ENCODE measurements at places on chromosomes 3 and 15.

- no peak for DNase-seq
Measured at GRCh38 chr15:96348112-96349027, 17.9 kb downstream of the NR2F2 start.

DNA sequence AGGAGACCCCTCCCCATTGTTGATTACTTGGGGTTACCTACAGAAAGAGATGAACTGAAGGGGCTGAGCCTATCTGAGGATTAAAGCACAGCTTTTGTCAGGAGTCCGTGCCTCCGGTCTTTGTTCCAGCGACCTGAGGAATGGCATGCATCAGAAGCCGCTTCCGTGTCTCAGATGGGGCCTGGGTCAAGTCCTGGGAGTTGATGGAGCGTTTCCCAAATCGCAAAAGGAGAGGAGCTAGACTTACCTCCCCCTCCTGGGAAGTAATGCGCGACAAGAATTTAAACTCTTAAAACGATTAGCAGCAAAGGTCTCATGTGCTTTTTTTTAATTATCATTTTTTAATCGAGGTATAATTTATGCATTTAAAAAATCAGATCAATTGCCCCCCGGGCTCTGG is 983 bp upstream of the ALDH1A3 start:
- DNase-seq, result no peak

GRCh38 chr3:12476238-12476897 is 7.9 kb upstream of the TSEN2 start:
- peak; percentile 60 for DNase-seq

DNA sequence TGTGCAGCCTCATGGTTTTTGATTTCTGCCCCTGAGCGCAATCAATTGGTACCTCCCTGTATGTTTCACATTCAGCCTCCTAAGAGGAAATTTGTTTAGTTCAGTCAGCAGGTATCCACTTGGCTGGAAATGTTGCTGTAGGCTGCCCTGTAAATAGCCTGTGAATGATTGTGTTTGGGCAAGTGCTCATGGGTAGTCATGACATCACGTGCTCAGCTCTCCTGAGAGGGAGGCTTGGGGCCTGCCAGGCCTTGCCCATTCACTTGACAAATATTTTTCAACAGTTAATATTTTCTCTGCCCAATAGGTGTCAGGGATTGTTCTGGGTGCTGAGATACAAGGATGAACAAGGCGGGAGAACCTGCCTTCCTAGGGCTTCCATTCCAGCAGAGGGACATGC is 13.3 kb downstream of the HRH1 start:
- no peak for DNase-seq

- no peak for DNase-seq
Measured at GRCh38 chr3:161284989-161285388, 63.9 kb downstream of the NMD3 start.

DNA sequence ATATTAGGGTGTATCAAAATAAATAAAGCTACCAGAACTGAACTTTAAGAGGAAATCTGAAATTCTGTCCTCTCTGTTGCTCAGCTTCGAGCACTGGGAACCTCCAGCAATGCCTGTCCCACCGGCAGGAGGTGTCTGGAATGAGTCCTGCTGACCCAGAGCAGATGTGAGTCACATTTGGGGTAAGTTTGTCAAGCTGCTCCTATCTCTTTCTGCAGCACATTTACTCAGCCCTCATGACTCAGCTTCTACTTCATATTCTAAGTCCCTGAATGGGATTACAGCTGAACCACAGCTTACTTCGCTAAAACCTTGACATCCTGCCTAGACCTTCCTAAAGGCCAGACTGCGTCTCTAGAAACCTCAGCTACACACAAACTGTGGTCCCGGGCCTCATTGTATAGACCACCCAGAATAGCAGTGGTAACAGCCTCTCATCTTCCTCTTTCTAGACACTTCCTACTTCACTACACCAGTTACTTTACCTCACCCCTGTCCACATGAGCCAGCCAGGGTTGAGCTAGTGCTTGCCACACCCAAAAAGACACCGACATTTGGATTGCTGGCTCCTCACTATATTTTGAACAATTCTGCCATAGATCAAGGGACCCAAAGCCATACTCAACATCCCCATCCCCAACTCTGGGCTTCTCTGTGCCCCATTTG is 109.6 kb upstream of the TMCO5A start:
- DNase-seq, result peak; percentile 85

DNA sequence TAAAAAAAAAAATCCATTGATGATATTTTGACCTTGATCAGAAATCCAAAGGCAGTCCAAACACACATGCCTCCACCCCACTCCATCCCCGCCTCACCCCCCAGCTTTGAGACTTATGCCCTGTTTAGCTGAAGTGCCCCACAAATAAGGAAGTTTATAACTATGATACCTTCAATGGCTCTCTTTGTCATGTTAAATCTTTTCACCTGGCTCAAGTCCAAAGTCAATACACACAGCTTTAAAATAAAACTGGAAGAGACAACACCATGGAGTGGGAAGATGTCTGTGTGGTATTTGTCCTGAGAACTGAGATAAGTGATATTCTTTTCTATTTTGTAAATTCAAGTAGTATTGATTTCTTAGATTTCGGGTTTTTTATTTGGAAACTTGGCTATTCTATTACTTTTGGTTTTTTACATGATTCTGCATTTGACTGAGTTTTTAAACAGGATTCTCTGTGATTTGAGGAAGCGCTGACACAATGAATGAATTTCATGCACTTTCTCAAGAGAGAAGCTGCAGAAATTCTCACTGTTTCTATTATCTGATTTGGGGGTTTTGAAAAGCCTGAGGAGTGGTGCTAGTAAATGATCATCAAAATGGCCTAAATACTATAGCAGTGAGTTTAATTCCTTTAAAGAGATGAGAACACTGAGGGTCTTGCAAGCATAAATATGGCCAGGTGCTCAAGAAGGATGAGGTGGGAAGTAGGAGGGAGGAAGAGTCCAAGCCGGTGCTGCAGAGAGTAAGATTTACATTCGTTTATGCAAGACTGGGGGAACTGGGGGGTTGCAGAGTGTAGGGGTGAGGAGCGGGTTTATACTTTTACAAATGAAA is 5.2 kb downstream of the FOXB1 start:
- DNase-seq, result no peak

GRCh38 chr3:160402221-160403027 is 3.0 kb downstream of the SMC4 start:
- no peak for DNase-seq

DNA sequence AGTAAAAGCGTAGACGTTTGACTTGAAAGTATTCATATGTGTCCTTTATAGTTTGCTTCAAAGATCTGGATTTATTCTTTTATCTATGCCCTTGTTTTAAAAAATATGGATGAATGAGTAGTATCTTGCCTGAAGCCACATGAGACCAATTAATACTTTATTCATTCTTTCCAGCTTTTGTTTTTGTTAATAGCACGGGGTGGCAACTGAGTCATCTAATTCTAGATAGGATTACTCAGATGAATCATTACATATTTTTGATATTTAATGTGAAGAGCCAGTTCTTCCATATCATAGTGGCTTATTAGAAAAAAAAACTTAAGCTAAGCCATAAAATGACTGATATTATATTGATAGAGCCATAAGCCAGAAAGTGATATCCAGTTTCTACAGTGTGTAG is 121.9 kb downstream of the BBX start:
- DNase-seq, result peak; percentile 15

GRCh38 chr3:100941451-100941850 is 51.8 kb downstream of the ABI3BP start:
- DNase-seq, result no peak

DNA sequence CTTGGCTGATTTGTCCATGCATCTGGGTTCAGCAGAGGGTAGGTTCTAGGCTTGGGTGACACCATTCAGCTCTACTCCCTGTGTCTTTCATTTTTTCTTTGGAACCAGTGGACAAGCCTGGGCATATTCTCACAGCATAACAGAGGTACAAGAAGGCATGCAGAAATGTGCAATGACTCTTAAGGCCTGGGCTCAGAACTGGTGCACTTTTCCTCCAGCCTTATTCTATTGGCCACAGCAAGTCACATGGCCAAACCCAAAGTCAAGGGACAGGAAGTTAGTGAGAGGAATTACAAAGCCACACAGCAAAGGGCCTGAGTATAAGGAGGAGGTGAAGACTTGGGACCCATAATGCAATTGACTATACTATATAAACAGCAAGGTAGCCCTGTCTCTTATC is 200.9 kb upstream of the CTDSPL start:
- DNase-seq, result no peak

- DNase-seq, result no peak
Measured at GRCh38 chr3:186670155-186670554, 4.3 kb downstream of the HRG start.

DNA sequence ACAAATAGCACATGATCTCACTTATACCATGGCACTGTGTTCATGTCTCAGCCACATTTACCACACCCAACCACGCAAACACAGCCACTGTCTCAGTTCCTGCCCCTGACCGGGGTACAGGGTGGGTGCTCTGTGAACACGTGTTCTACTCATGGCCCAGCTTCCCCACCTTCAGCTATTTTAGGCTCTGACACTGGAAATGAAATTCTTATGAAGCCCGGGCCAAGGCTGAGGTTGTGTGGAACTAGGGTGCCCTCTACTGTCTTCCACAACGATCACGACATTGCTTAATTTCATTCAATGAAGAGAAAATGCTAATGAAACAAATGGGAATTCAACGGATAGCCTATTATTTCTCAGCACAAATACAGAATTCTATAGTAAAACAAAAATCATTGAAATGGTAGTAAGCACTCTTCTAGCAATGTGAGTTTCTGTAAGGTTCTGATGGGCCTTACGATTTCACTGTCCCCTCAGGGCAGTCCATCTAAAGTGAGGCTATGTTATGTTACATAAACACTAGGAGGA is 2.1 kb upstream of the GABRA5 start:
- peak; percentile 69 for DNase-seq

- peak; percentile 16 for DNase-seq
Measured at GRCh38 chr3:174498638-174499037, 360.5 kb upstream of the NAALADL2 start.

DNA sequence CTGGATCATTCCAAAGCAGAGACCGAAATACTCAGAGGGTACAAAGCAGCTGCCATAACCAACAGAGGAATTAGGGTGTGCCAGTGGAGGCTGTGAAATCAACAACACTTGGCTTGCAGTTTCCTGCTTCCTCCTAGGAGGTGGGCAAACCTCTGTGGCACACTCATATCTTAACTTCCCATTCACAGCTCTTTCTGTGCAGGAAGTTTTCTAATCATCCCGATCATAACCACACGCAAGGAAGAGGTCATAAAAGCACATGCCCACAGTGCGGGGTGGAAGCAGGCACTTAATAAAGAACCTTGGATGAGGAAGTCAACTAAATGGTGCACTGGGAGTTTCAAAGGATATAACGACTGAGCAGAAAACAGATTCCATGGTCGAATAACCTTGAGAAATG is 5.1 kb downstream of the SCAMP2 start:
- no peak for DNase-seq

- no peak for DNase-seq
Measured at GRCh38 chr3:194237110-194237509, 101.2 kb downstream of the HES1 start.

DNA sequence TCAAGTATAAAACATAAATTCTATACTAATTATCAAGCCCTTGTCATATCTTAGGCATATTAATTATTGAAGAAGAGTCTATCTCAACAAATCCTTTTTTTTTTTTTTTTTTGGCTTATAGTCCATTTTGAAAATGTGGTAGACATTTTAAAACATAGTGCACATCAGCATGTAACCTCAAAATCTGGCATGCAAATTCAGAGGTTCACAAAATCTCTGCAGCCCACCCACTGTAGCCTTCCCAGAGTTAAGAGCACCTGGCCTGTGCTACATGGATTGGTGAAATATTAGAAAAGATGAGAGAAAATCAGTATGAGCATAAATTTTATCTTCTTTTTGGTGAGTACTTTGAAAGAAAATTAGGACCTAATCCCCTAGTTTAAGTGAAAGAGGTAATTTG is 84.8 kb downstream of the MBNL1 start:
- no peak for DNase-seq

DNA sequence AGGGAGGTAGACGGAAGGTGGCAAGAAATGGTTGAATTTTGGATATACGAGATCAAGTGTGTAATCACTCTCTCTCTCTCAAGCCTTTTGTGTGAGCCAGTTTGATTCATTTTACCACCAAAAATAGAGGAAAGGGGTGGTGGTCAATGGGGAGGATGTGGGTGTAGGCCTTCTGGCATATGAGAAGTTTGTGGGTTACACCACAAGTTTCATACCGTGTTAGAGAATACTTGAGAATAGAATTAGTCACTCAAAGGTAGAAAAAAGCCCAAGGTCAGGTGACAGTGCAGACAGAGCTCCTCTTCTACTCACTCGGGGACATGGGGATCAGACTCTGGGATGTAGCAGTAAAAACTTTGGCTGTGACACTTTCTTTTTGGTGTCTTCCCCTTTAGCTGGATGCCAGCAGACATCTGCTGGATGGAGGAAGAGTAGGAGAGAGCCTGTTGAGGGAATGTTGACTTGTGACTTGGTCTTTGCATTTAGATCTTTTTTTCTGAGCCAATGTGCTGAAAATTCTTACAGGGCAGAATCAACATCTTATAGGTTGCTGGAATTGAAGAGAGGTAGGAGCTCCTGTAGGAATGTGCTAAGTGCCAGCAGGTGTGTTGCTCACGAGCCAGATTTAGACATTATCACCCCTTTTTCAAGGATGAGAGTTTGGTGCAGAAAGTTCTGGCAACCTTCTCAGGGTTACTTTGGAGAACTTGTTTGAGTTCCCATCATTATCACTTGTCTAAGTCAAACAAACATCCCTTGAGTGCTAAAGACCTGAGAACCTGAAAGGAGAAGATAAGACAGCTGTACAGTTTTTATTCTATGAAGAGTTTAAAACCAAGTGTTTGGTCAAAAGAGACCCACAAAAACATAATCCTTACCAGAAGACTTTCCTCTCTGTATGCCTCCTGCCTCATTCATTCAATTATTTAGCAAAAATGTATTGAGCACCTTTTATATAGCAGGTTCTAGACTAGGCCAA is 43.9 kb upstream of the RYK start:
- DNase-seq, result no peak

DNA sequence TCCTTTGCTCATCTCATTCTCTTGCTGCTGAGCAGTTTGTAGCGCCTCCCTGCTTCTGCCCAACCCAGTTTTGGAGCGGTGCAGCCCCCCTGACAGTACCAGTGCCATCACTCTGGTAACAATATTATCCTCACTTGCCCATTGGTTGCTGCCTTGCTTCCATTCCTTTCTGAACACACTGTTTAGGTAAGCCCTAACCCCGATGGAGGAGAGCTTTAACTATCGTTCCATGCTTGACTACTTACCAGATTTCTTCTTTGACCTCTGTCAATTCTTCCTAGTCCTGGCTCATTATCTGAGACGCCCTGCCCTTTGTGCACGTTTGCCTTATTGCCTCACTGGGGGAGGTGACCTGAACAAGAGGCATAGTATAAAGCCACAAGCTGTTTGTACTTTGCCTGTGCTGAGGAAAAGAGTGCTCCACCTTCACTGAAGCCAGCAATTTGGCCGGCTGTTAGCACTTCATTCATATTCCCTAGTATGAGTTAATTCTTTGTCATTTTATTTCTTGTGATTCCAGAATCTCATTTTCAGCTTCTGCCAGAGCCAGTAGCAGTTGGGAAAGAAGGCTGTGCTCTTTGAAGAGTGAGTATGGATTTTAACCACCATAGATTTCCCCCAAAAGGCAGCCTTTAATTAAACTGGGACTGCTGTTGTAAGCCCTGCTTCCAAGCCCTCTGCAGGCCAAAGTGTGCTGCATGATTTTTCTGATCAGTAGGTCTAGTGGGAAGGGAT is 11.9 kb downstream of the ABHD6 start:
- peak; percentile 11 for DNase-seq

- DNase-seq, result peak; percentile 21
Measured at GRCh38 chr15:82539691-82540054, 584 bp downstream of the RPS17 start.

- no peak for DNase-seq
Measured at GRCh38 chr3:5087209-5087608, 34.9 kb upstream of the ARL8B start.

GRCh38 chr3:134083626-134084241 is 54.0 kb upstream of the SLCO2A1 start:
- DNase-seq, result no peak
